ENCODE measurements at places on chromosomes 2 and 18. TPM values are rescaled to one million over a fixed set of nuclear protein-coding genes. Genes with fewer than 3 reads are reported as not detected.

The DAW1 gene
- 2.0 TPM for total RNA-seq

The PPIL3 gene
- total RNA-seq: 173 TPM

The HOXD4 gene
- 3.9 TPM for total RNA-seq

The TEKT4 gene
- not detected for total RNA-seq

The MEP1B gene
- not detected for total RNA-seq

- DNase-seq: no peak
Measured at GRCh38 chr2:178143481-178143880, 31.2 kb downstream of the RBM45 start.

GRCh38 chr18:57747809-57748680 lies 55.1 kb downstream of the ATP8B1 start:
- no peak for DNase-seq

- DNase-seq: no peak
Measured at GRCh38 chr2:202695166-202695565, 60.4 kb downstream of the FAM117B start.

DNA sequence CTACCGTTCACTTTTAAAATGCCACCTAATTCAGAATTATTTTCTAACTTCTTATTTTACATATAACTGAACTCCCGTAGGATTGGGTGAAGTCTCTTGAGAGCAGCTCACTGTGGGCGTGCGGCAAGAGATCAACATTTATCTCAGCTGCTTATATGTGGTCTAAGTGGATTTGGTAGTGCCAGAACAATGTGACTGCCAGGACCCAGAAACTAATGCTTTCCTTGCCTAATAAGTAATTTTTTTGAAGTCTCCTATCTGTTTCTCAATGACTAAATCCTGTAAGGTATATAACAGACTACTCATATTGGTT lies 11.2 kb upstream of the NFE2L2 start:
- DNase-seq: no peak

DNA sequence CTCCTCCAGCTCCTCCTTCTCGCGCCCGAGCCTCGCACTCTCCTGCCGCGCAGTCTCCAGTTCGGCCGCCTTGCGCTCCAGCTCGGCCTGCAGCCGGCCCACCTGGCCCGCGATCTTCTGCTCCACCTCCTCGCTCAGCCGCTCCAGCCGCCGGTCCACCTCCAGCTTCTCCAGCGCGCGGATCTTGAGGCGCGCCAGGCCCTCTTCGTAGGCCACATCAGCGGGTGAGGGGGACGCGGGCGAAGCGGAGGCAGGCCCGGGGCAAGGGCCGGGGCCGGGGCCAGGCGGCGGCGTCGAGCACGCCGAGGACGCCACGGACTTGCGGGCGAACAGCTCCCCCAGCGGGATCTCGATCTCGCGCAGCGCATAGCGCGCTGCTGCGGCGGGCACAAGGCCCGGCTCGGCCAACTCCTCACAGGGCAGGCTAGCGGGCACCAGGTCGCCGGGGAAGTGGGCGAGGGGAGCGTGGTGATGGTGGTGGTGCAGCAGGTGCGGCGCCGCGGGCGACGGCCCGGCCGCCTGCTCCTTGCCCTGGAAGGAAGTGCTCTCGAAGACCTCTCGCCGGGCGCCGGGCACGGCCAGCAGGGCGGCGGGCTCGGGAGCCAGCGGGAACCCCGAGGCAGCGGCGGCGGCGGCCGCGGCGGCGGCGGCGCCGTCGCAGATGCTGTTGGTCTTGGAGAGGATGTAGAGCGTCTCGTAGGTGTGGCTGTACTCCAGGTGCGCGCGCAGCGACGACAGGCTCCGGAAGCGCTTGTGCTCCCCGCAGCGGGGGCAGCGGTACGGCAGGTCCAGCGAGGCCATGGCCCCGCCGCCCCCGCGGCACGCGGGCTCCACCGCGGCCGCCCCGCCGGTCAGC lies 15.2 kb downstream of the FBXO41 start:
- no peak for DNase-seq

- no peak for DNase-seq
Measured at GRCh38 chr2:228799208-228799588, 471.9 kb downstream of the PID1 start.

GRCh38 chr2:231321556-231322334 lies 73.8 kb upstream of the B3GNT7 start:
- no peak for DNase-seq

DNA sequence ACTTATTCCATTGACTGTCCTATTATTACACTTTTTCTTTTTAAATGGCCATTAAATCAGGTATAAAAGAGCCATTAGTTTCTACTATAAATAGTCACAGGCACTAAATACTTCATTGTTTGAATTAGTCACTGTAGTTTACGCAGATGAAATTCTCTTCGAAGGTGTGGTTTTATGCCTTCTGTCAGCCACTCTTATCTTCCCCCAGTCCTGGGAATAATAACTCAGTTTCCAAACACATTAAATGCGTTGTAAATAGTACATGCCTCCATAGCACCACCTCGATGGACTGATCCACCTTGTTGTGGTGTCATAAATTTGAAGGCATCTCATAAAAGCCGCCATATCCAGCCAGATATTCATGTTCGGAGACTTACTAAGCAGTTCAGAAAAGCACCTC lies 72.1 kb upstream of the PARD3B start:
- DNase-seq: no peak

- peak; percentile 18 for DNase-seq
Measured at GRCh38 chr2:221397187-221397586, 174.9 kb downstream of the EPHA4 start.

All from A172 (cell line).